ENCODE measurements at places on chromosomes 3 and 15.

- DNase-seq = no peak
Measured at GRCh38 chr3:10757021-10757820, 58.8 kb upstream of the SLC6A11 start.

DNA sequence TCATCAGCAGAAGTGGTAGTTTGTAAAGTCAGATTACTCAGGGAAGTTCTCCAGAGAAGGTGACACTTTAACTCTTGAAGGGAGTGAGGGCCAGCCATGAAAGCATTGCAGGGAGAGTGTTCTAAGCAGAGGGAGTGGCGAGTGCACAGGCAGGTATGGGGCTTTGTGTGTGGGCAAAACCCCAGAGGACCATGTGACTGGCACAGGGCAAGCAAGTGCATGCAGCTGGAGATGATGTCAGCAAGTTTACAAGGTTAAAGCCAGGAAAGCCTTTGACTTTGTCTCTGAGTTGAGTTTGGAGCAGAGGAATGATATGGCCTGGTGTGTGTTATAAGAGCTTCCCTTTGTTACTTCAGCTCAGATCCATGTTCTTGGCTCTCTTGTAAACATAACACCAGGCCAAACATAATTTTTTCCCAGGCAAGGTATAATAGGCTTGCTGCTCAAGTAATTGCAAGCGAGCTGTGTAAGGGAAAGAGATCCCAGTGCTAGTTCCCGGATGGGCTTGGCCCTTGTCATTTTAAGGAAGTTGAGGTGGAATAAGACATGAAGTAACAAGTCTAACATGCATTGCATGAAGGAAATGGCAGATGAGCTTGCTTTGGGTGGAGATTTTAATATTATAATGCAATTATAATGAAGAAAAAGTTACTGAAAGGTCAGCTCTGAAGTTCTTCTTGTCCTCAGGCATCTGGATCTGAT is 341.1 kb upstream of the LRRC3B start:
- DNase-seq = no peak

- peak; percentile 8 for DNase-seq
Measured at GRCh38 chr15:45402955-45403877, 24.9 kb upstream of the GATM start.

DNA sequence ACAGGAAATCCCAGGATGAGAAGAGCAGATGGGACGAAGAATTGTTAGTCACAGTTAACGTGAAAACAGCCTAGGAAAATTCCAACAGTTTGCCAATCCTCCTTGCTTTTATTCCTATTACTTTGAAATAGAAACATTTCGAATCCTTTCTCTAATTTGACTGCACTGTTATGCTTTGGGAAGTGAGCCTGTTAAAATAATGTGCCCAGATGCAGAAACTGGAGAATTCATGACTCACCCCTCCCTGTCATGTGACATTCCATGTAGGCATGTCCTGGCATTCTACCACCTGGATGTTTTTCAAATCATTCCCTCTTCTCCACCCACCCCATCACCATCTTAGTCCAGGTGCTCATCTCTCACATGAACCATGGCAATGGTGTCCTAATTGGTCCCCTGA is 107.3 kb downstream of the MINAR1 start:
- DNase-seq = no peak

DNA sequence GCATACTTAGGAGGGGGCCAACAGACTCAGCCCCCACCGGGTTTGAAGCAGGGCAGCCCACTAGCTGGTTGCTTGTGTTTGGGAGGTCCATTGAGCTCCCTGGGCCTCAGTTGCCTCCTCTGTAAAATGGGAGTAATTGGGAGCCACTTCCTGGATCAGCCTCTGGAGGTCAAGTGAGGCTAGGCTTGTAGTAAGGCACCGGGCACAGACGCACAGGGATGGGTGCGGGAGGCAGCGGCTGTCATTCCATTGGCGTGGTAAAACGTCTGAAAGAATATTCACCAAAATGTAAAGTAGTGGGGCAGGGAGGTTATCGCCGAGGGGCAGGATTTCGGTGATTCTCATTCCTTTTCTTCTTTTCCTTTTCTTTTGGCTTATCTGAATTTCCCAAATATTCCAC is 64.6 kb downstream of the TLE3 start:
- no peak for DNase-seq

DNA sequence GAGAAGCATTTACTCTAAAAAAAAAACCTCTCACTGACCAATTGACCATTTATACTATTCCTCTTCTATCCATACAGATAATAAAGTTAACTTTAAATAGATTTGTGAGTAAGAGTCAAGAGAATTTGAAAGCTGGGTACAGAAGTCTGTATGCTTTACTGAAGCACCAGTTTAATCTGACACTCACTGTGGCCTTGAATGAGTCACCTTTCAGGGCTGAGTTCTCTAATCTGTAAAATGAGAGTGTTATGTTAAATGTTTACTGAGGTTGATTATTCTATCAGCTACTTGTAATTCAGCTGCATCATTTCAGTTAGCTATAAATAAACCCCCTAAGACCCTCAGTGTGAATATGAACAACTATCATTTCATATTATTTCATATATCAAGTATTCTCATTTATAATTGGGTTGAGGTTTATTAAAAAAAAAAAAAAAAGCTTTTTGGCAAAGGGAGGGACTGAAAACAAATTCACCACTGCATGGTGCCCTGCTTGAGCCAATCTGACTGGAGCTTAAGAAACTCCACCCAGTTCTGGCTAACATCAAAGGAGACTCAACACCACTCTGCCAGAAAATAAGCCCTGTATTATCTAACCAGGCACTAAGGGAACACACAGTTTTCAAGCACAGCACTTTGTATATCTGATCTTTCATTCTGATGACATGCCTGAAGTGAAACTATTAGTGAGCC is 2.8 kb downstream of the MAP4 start:
- no peak for DNase-seq

GRCh38 chr3:112793326-112794081 is 53.2 kb downstream of the CD200R1L start:
- no peak for DNase-seq

GRCh38 chr3:145673838-145674237 is 487.1 kb downstream of the PLOD2 start:
- no peak for DNase-seq

GRCh38 chr15:78339559-78339958 is 594 bp upstream of the CRABP1 start:
- DNase-seq = no peak

- no peak for DNase-seq
Measured at GRCh38 chr15:42908538-42908937, 12.0 kb downstream of the TTBK2 start.

- DNase-seq = no peak
Measured at GRCh38 chr3:67090474-67090873, 92.4 kb downstream of the KBTBD8 start.

DNA sequence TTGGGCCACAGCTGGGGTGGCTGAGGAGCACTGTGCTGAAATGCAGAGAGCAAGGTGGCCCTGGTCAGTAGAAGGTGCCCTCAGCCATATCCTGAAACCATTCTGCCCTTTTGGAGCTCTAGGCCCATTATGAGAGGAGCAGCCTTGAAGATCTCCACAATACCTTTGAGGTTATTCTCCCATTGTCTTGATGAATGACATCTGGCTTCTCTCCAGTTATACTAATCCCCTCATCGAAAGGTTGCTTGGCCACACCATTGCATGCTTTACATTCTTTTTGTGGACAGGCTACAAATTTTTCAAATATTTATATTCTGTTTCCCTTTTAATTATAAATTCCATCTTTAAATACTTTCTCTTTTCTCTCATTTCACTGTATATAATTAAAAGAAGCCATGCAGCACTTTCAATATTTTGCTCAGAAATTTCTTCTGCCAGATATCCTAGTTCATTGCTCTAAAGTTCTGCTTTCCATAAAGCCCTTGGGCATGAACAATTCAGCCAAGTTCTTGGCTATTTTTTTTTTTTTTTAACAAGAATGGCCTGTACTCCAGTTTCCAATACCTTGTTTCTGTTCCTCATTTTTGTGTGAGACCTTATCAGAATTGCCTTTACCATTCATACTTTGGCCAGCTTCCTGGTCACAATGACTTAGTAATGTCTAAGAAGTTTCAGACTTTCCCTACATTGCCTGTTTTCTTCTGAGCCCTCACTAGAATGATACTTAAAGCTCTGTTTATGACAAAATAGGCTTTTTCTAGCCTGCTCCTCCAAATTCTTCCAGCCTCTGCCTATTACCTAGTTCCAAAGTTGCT is 138.9 kb upstream of the SGO1 start:
- DNase-seq = no peak

- no peak for DNase-seq
Measured at GRCh38 chr3:119497820-119498185, 544 bp upstream of the TIMMDC1 start.

GRCh38 chr3:112631257-112631656 is 9.7 kb downstream of the CCDC80 start:
- no peak for DNase-seq

GRCh38 chr3:50806806-50807205 is 132.1 kb downstream of the DOCK3 start:
- DNase-seq = no peak

DNA sequence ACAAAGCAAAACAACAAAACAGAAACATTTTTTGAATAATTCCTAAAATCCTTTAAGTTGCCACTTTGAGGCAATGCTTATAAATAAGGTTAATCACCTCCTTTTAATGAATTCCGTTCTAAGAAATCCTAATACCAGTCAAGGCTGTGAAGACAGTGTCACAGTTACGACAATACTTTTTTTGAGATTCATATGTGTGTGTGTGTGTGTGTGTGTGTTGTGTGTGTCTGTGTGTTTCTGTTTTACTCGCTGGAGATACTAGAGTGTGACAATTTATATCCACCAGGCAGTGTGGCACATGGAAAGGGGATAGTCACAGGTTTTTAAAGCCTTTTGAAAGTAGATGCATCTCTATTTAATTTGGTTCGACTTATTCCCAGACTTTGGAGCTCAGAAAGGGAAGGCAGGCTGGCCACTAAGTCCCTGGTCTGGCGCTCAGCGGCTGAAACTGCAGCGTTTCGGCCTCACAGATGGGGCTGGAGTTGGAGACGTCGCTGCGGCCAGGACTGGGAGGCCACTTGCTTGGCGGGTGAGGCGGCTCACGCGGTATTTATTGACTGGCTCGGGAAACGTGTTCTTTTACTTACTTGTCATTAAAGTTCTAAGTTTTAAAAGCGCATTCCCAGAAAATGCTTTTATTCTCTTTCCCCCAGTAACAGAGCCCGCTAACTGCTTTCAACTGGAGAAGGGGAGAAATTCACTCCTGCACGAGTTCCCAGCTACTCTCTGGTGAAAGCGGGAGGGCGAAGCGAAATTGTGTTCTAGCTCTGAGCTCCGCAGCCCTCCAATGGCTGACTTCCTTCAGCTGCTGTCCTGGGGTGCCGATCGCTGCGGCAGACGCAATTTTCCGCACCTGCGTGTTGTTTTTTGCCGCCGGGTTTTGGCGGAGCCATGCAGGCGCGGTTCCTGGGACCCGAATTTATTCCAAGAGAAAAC is 13.7 kb downstream of the ZIC1 start:
- DNase-seq = no peak

GRCh38 chr3:132084982-132085381 is 50.2 kb upstream of the CPNE4 start:
- DNase-seq = no peak

- DNase-seq = no peak
Measured at GRCh38 chr3:30349507-30349906, 256.9 kb upstream of the TGFBR2 start.

DNA sequence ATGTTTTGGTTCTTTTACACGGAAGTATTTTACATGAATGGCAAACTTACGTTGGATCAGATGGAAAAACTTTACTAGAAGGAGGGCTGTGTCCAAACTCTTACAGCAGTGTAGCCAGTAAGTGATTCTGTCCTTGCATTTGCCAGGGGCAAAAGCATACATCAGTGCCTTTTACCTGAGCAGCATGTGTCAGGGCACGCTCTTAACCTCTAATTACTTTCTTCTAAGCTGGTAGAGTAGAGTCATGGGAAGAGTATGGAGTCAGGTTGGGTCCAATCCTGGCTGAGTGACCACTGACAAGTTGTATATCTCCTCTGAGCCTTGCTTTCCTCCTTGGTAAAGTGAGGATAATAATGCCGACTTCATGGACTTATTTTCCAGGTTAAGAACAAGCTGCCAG is 47.1 kb downstream of the RYR3 start:
- DNase-seq = no peak

DNA sequence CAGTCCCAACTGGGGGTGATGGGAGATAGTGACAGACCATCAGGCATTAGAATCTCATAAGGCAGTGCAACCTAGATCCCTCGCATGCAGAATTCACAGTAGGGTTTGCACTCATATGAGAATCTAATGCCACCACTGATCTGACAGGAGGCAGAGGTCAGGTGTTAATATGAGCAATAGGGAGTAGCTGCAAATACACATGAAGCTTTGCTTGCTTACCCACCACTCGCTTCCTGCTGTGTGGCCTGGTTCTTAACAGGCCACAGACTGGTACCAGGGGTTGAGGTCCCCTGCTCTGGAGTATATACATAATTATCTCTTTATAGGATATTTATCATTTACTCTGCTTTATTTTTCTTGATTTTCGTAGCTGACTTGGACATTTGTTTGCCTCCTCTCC is 36.0 kb upstream of the ZMAT3 start:
- DNase-seq = no peak

DNA sequence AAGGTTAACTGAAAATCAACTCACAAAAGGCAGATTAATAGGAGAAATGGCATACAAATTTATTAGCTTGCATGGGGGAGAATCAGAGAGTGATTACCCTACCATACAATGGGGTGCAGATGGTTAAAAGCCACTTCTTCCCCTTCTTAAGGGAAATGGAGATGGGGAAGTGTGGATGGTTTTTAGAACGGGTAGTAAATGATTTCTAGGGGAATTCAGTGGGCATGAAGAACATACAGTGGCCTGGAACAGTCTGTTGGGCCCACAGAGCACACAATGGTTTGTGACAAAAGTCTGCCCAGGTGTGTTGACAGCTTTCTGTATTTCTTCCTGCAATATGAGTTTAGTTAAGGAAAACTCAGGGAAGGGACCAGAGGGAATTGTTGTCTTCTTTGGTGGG is 61.0 kb downstream of the C3orf80 start:
- DNase-seq = no peak

DNA sequence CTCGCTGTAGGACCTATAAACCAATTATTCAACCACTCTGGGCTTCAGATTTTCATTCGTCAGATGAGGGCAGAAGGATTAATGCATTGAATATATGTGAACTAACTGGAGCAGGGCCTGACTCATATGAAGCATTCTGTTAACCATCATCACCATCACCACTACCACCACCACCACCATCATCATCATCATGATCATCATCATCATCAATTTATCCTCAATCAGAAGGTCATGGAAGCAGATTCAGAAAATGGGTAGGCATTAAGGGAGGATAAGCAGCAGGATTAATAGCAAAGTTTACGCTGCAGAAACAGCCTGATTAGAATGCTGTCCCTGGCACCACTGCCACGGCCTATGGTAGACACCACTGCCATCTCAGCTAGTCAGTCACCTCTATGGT is 407.5 kb upstream of the THBS1 start:
- DNase-seq = no peak

DNA sequence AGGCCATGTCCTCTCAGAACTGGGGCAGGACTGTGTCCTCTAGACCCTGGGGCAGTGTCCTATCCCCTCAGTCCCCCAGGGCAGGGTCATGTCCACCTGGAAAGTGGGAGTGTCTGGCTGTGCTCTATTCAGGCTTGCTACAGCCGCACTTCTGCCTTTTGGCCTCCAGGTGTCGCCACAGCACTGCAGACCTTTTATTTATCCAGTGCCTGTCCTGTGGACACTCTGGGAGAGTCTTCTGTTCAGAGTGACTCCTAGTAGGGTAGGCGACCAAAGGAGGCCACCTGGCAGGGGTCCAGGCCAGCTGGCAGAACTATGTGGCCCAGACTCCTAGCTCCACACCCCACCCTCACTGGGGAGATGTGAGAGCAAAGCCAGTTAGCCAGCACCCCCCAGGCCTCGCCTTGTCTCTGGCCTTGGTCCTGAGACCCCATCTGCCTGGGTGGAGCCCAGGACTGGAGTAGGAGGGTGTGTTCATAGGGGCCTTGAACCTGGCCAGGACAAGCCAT is 3.9 kb downstream of the TMIE start:
- peak; percentile 52 for DNase-seq
